ENCODE measurements at places on chromosomes 3 and 15. TPM values are rescaled to one million over a fixed set of nuclear protein-coding genes. Genes with fewer than 3 reads are reported as not detected.

The KLHL40 gene
- total RNA-seq, result not detected

The ABHD6 gene
- total RNA-seq, result 7.2 TPM

The FBXL2 gene
- total RNA-seq, result 11.8 TPM

The ALS2CL gene
- 2.4 TPM for total RNA-seq

GRCh38 chr15:60815321-60815720 lies 336.4 kb upstream of the ICE2 start:
- no peaks in the 10 kb centered on the region for H3K4me1 ChIP-seq
- no peak for DNase-seq
- peaks cover 2% of the 10 kb centered on the region for H3K27me3 ChIP-seq
- H3K4me3 ChIP-seq, result no peak overlapping the region
- no peaks in the 10 kb centered on the region for H3K36me3 ChIP-seq

DNA sequence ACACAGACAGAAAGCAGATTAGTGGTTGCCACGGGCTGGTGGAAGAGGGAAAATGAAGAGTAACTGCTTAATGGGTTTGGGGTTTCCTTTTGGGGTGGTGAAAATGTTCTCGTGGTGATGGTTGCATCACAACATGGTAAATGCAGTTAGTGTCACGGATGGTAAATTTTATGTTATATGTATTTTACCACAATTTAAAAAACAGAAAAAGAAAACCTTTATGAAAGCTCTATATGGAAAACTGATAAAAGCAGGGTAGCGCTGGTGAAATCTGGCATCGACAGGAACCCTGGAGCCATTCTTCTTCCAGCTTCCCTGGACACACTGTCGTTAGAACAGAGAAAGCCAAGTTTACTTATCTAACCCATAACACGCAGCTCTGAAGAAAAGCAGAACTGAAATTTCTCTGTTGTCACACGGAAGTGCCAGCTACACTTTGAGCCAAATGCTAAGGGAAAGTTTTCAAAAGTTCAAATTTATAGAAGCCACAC lies 287.7 kb upstream of the NR2F2 start:
- H3K27ac ChIP-seq, result no peak overlapping the region
- peaks cover 22% of the 10 kb centered on the region for H3K4me1 ChIP-seq
- no peaks in the 10 kb centered on the region for H3K27me3 ChIP-seq
- H3K4me3 ChIP-seq, result no peak overlapping the region
- DNase-seq, result no peak
- no peaks in the 10 kb centered on the region for H3K36me3 ChIP-seq

DNA sequence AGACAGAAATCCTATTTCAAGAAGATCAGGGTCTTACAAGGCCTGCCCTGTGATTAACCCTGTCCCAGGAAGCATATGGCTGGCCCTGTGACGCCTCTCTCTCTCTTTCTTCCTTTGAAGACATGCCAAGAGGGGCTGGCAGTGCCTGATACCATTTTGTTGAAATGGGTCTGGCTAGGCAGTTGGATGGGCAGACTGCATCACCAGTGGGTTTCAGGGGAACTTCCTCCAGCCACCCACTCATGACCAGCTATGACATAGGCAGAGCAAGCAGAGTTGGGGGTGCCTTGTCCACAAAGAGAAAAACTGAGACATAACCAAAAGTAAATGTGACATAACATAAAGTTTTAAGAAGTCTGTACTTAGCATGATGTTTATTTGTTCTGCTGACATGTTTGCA lies 31.4 kb upstream of the MANF start:
- no peak for DNase-seq
- no peak overlapping the region for H3K27ac ChIP-seq
- no peaks in the 10 kb centered on the region for H3K4me1 ChIP-seq
- peaks cover 18% of the 10 kb centered on the region for H3K27me3 ChIP-seq
- no peak overlapping the region for H3K4me3 ChIP-seq

GRCh38 chr3:141400073-141400971 lies 32.0 kb downstream of the ZBTB38 start:
- H3K4me1 ChIP-seq, result peaks cover 59% of the 10 kb centered on the region
- H3K4me3 ChIP-seq, result no peak overlapping the region
- peaks cover 42% of the 10 kb centered on the region for H3K36me3 ChIP-seq
- no peaks in the 10 kb centered on the region for H3K27me3 ChIP-seq
- DNase-seq, result no peak
